ENCODE measurements at places on chromosomes 2 and 18.

DNA sequence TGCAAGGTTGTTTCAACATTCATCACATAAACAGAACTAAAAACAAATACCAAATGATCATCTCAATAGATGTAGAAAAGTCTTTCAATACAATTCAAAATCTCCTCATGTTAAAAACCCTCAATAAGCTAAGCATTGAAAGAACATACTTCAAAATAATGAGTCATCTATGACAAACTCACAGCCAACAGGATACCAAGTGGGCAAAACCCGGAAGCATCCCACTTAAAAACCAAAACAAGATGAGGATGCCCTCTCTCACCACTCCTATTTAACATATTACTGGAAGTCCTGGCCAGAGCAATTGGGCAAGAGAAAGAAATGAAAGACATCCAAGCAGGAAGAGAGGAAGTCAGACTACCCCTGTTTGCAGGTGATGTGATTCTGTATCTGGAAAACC lies 992.2 kb upstream of the PIK3C3 start:
- DNase-seq = no peak

- DNase-seq = no peak
These were observed 322.6 kb downstream of the RBM43 start for GRCh38 chr2:150939087-150939486.

- no peak for DNase-seq
These were observed 242.1 kb downstream of the TMX3 start for GRCh38 chr18:68472701-68473295.

DNA sequence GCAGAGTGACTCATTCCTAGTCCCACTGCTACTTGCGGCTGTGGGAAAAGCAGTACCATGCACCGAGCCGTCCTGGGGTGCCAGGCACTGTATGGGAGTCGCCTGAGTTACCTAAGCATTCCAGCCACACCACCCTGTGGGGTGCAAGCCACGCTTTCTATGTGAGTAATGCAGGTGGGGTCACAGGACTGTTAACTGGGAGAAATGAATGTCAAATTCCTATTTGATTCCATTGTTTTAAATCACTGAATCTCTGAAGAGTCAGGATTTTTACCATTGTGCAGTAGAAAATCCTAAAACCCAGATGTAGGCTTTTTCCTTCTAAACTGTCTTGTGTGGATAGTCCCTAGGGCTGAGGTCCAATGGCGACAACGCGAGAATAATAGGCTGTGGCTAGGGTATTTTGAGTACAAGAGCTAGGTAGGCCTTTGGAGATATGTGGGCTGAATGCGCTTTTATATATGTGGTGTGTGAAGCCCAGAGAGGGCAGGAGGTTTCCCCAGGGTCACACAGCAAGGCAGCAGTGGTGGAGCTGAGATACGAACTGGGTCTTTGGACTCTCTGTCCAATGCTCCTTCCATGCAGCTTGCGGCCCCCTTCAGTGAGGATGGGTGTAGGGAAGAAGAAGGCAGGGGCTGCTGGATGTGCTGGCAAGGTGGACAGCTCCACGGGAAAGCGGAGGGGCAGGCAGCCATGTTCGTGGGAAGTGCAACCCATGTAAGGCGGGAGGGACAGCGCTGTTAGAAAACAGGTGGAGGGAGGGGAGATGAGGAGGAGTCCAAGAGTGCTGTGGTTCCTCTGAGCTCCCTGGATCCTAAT lies 83.2 kb downstream of the DDX1 start:
- DNase-seq = no peak

- no peak for DNase-seq
These were observed 79.0 kb downstream of the COLEC12 start for GRCh38 chr18:421247-422155.

GRCh38 chr18:63867368-63868125 lies 20.0 kb upstream of the SERPINB2 start:
- DNase-seq = no peak

DNA sequence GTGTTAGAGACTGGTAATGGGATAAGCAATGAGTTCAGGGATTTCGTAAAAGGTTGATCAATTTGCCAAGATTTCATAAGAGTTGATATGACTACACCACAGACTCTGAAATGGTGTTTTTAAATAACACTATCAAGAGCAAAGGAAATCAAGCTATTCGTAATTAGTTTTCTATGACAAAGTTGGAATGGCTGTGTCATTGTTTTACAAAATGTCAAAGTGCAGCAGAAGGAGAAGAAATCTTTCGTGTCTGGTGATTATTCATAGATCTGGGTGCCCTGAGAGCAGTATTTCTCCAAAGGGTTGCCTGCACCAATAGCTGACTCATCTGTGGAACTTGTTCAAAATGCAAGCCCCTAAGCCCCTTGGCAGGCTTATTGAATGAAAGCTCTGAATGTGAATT lies 70.1 kb downstream of the NABP1 start:
- no peak for DNase-seq

Measured in activated CD4-positive, alpha-beta T cell treated with anti-CD3 and anti-CD28 coated beads for 24 hours (primary cell).